Heart right ventricle (tissue), 16 donors: ENCODE measurements at places on chromosomes 7 and 10. TPM values are rescaled to one million over a fixed set of nuclear protein-coding genes. Genes with fewer than 3 reads are reported as not detected.

NCAPG2 gene
- total RNA-seq, result 4.8 TPM

SPDYE9 gene
- not detected for total RNA-seq

GHRHR gene
- not detected for total RNA-seq

DHTKD1 gene
- 31.0 TPM for total RNA-seq

IL2RA gene
- total RNA-seq, result 0.32 TPM

SPRN gene
- not detected for total RNA-seq

GDF2 gene
- total RNA-seq, result not detected

DNA sequence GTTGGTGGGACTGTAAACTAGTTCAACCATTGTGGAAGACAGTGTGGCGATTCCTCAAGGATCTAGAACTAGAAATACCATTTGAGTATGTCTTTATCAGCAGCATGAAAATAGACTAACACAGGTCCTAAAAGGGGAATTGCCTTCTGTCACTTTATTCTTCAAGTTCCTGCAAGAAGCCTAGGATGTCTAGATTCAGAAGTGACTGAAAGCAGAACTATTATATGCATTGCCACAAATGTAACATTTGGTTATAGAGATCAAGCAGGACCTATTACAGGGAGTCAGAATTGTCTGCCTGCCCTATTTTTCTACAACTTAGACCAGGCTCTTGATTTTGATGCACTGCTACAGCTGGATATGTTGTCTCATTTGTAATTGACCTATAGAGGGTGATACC is 364.7 kb downstream of the SORCS1 start:
- no peak for DNase-seq
- H3K36me3 ChIP-seq, result no peaks in the 10 kb centered on the region
- no peak overlapping the region for H3K27ac ChIP-seq
- no peak overlapping the region for H3K4me3 ChIP-seq

DNA sequence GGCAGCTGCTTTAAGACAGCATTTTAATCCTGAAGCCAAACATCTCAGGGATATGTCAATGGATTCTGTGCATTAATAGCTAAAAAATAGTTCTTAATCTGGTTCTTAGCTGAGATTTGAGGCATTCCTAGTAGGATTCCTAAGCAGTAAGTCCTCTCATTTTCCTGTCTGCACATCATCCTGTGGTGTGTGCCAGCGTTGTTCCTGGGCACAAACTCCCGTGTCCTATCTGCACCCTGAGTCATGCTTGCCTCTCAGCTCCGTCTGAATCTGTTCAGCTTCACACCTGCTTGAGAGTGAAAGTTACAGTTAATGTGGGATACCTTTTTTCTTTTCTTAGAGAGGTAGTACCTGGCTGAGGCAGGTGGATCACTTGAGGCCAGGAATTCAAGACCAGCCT is 19.5 kb downstream of the BAG3 start:
- peaks cover 71% of the 10 kb centered on the region for H3K4me1 ChIP-seq
- H3K36me3 ChIP-seq, result peaks cover 48% of the 10 kb centered on the region
- no peak for DNase-seq

GRCh38 chr10:77869626-77870420 is 56.7 kb downstream of the DLG5 start:
- no peak for DNase-seq
- H3K27ac ChIP-seq, result no peak overlapping the region
- no peaks in the 10 kb centered on the region for H3K36me3 ChIP-seq

DNA sequence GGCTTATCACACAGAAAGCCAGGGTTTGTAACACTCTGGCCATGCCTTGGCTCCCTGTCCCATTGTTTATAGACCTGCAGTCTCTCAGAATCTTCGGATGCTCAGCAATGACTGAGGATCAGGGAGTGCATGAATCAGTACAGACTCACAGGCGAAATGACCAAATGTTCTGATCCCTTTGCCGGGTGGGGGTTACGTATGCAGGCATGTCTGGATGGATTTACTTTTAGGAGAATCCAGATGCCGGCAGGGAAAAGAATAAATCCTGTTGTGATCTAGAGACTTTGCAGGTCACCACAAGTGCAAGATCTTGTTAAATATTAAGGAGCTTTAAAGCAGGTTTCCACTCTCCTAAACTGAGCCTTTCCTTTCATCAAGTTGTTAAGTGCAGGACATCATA is 149.5 kb downstream of the SFMBT2 start:
- no peaks in the 10 kb centered on the region for H3K27me3 ChIP-seq
- peaks cover 10% of the 10 kb centered on the region for H3K36me3 ChIP-seq
- DNase-seq, result no peak
- no peak overlapping the region for H3K4me3 ChIP-seq

DNA sequence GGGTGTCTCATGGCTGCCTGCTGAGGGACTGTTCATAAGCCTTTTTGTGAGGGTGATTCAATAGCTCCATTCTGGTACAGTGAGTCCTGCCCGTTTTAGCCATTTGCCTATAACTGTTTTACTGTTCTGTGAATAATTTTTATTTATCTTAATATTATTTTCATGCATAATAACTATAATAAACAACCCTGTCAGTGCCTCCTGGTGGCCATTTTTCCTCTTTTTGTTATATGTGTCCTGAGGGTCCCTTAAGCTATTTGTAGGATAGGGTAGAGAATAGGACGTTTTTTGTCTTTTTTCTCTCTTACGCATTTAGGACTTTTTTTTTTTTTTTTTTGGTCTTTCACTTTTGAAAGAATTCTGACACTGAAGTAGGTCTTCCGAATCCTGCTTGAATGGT is 2.9 kb downstream of the C1QL3 start:
- H3K27ac ChIP-seq, result no peak overlapping the region
- H3K27me3 ChIP-seq, result peaks cover 47% of the 10 kb centered on the region
- H3K36me3 ChIP-seq, result no peaks in the 10 kb centered on the region

DNA sequence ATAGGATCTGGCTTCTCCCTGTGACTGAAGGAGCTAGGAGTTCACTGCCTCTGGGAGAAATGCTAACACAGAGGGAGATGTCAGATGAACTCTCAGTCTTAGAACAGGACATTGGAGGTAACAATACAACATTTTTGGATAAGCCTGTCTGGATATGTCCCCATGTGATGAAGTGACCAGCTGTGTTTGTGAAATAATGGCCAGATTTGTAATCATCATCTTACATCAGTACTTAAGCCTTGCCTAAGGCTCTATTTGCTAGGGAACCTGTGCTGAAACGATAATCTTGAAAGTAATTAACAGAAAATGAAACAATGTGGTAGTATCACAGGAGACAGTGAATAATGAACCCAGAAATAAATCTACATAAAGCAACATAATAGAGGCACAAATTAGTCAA is 56.2 kb downstream of the CRPPA start:
- no peak overlapping the region for H3K27ac ChIP-seq
- H3K27me3 ChIP-seq, result no peaks in the 10 kb centered on the region
- no peaks in the 10 kb centered on the region for H3K36me3 ChIP-seq
- no peak for DNase-seq

DNA sequence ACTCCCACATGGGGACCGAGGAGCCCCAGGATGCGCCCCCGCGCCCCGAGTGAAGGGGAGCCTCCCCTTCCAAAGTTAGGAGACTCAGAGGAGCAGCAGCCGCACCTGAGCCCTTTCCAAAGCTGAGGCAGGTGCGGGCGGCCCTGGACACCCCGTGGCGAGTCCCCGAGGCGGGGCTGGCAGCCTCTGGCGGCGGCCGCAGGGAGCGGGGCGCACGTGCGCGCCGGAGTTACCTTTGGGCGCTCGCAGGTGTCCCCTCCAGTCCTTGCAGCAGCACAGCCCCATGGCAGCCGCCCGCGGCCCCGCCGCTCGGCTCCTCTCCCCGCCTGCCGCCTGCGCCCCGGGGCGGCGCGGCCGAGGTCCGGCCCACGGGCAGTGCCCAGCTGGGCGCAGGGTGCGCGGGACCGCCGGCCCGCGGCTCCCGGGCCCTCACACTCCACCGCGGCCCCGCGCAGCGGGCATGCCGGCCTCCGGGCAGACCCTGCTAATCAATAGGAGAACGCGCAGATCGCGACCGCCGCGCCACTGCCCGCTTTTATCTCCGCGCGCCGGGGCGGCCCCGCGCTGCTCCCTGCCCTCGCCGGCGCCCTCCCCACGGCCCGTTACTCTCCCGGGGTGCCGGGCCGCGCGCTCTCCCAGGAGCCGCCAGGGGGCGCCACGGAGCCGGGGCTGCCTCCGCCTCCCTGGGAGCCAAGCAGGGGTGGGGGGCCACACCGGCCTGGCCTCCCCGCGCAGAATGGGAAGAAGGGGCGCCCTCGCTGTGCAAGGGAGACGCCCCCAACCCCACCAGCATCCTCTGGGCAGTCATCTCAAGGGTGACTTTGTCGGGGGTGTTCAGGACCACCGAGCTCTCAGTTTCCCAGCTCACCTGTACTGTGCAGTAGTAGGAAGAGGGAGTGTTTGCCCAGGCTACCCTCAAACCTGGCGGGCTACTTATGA is 80.8 kb downstream of the ARHGAP22 start:
- H3K4me3 ChIP-seq, result peak overlapping the region; percentile 48
- peaks cover 11% of the 10 kb centered on the region for H3K4me1 ChIP-seq
- no peak overlapping the region for H3K27ac ChIP-seq
- DNase-seq, result no peak
- H3K36me3 ChIP-seq, result no peaks in the 10 kb centered on the region

GRCh38 chr7:110809832-110810231 is 281.1 kb upstream of the LRRN3 start:
- no peak for DNase-seq
- H3K4me3 ChIP-seq, result no peak overlapping the region
- H3K36me3 ChIP-seq, result no peaks in the 10 kb centered on the region
- no peaks in the 10 kb centered on the region for H3K4me1 ChIP-seq
- H3K27ac ChIP-seq, result no peak overlapping the region
- H3K27me3 ChIP-seq, result no peaks in the 10 kb centered on the region

- no peak overlapping the region for H3K27ac ChIP-seq
- no peak for DNase-seq
- no peaks in the 10 kb centered on the region for H3K27me3 ChIP-seq
- H3K36me3 ChIP-seq, result no peaks in the 10 kb centered on the region
These were observed 13.4 kb downstream of the NPY start for GRCh38 chr7:24297362-24297761.

GRCh38 chr7:92352009-92352408 is 95.3 kb upstream of the GATAD1 start:
- no peaks in the 10 kb centered on the region for H3K4me1 ChIP-seq
- H3K36me3 ChIP-seq, result peaks cover 10% of the 10 kb centered on the region
- no peaks in the 10 kb centered on the region for H3K27me3 ChIP-seq
- H3K27ac ChIP-seq, result no peak overlapping the region
- no peak for DNase-seq

GRCh38 chr10:124381011-124381611 is 37.6 kb downstream of the OAT start:
- H3K36me3 ChIP-seq, result no peaks in the 10 kb centered on the region
- peaks cover 10% of the 10 kb centered on the region for H3K27me3 ChIP-seq
- H3K27ac ChIP-seq, result no peak overlapping the region
- H3K4me3 ChIP-seq, result no peak overlapping the region
- DNase-seq, result no peak

DNA sequence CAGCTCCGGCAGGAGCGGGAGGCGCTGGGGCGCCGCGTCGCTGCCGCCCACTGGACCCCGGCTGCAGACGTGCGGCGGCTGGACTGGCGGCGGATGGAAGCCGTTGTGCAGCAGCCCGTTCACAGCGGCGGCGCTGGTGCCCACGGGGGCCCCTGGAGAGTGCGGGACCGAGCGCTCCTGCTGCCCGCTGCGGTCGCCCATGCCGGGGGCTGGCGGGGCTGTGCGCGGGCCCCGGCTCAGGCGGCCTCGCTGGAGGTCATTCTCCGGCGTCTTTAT is 413 bp downstream of the PANK1 start:
- H3K4me3 ChIP-seq, result peak overlapping the region; percentile 84
- H3K4me1 ChIP-seq, result peaks cover 32% of the 10 kb centered on the region
- H3K27ac ChIP-seq, result peak overlapping the region; percentile 92
- no peaks in the 10 kb centered on the region for H3K27me3 ChIP-seq
- no peaks in the 10 kb centered on the region for H3K36me3 ChIP-seq
- DNase-seq, result no peak

DNA sequence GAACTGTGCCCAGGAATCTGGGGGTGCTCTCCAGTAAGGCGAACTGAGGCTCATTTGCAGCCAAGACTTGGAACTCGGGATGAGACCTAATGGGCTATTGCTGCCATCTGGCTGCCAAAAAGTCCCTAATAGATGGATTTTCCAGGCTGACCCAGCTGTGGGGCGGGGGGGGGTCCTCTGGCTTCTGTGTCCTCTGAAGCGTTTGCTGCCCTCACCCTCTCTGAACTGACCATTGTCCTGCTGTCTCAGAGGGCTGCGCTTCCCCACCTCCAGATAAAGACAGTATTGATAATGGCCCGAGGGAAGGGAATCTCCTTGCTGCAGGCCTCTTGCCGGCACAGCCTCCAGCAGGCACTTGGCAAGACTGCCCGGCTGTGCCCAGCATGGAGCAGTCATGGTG is 46.6 kb downstream of the CLEC2L start:
- H3K36me3 ChIP-seq, result peaks cover 8% of the 10 kb centered on the region
- no peaks in the 10 kb centered on the region for H3K27me3 ChIP-seq
- no peak overlapping the region for H3K27ac ChIP-seq
- H3K4me3 ChIP-seq, result no peak overlapping the region

GRCh38 chr10:47309408-47310089 is 9.6 kb downstream of the GDF10 start:
- peaks cover 13% of the 10 kb centered on the region for H3K4me1 ChIP-seq
- no peak overlapping the region for H3K4me3 ChIP-seq
- DNase-seq, result no peak
- no peak overlapping the region for H3K27ac ChIP-seq
- H3K27me3 ChIP-seq, result peaks cover 14% of the 10 kb centered on the region

GRCh38 chr10:63384001-63384400 is 81.8 kb downstream of the JMJD1C start:
- H3K36me3 ChIP-seq, result peaks cover 8% of the 10 kb centered on the region
- H3K4me1 ChIP-seq, result peaks cover 11% of the 10 kb centered on the region
- no peaks in the 10 kb centered on the region for H3K27me3 ChIP-seq

DNA sequence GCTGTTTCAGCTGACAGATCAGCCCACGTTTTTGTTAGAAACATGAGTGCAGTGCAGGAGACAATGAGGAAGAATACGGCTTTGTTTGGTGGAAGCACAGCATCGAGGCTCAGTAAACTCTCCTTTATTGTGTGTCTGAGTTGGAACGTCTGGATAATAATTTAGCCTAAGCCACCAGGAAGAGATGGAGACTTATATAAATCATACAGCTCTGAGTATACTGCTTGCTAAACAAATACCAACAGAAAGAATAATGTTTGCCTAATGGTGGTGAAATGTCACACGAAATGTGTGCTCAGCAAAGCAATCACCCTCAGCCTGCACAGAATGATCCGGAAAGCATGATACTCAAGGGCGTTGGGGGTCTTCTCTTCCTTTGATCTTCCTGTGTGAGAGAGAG is 664.1 kb upstream of the ADARB2 start:
- no peaks in the 10 kb centered on the region for H3K4me1 ChIP-seq
- no peaks in the 10 kb centered on the region for H3K36me3 ChIP-seq
- H3K4me3 ChIP-seq, result no peak overlapping the region

GRCh38 chr10:100997360-100998182 is 2.0 kb upstream of the LZTS2 start:
- H3K27ac ChIP-seq, result peak overlapping the region; percentile 100
- peak; percentile 87 for DNase-seq
- H3K4me3 ChIP-seq, result peak overlapping the region; percentile 92
- H3K27me3 ChIP-seq, result no peaks in the 10 kb centered on the region
- H3K36me3 ChIP-seq, result peaks cover 18% of the 10 kb centered on the region
